GM10248 (cell line): ENCODE measurements at places on chromosomes 4 and X.

DNA sequence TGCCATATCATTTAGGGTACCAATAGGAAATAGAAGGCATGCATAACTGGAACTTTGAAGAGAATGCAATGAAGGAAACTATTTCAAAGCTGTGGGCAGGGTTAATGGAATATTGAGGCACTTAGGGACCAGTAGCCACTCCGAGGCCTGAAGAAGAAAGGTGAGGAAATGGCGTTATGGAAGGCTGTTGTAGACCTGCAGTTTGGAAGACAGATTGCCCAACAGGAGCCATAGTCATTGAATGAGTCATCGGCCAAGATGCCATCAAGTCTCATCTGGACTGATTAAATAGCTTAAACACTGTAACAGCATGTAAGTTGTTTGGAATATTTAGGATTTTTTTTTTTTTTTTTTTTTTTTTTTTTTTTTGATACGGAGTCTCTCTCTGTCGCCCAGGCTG, 11.6 kb downstream of the CXCL13 start:
- DNase-seq, result no peak

DNA sequence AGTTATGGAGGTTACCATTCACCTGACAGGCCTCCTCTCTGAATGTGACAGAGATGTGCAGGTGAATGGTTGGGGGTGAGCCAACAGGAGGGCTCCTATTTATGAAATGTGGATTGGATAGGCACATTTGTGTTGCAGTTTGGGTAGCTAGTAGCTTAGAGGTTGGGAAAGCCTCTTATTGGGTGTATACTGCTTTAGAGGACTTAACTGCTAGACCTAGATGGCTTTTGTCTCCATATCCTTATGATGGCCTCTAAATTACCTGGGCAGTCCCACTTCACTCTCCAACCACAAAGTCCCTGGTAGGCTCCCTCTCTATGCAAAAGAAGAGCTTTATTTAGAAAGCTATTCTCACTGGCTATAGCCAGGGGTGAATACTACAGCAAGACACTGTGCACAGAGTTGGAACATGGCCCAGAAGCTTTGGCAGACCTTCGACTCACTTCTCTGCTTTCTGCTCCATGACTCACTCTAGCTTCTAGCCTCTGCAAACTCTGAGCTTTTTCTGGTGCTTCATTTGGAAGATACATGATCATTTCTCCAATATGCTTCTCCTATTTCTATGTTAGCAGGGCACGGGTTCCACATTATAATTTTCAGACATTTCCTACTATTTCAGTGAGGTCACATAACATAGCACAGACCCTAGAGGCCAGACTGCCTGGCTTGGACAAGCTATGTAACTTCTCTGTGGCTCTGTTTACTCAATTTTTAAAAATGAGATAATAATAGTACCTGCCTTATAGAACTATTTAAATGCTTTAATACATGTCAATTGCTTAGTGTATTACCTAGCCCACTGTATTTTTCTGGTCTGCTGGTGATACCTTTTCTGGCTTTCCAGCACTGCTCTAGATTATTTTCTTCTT, 6.0 kb upstream of the VGLL1 start:
- DNase-seq, result no peak

DNA sequence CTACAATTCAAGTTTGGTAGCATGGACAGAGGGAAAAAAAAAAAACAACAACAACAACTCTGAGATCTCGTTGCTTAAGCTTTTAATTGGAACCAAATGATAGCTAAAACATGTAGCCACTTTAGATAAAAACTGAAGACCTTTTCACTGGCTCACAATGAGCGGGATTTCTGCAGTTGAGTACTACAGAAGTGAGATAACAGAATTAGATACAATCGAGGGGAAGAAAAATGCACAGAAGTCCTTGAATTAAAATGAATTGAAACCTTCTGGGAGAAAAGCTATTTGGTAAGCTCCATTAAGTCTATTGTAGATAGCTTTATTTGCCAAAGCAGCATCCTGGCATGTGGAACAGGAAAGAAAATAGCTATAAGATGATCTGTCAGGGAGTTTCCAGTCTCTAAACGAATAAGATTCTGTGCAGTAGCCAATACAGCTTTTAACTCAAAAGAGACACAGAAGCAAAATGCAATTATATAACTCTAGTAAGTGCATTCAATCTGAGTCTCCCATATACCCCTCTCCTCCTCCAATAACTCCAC, 248.5 kb downstream of the ENOX2 start:
- no peak for DNase-seq

DNA sequence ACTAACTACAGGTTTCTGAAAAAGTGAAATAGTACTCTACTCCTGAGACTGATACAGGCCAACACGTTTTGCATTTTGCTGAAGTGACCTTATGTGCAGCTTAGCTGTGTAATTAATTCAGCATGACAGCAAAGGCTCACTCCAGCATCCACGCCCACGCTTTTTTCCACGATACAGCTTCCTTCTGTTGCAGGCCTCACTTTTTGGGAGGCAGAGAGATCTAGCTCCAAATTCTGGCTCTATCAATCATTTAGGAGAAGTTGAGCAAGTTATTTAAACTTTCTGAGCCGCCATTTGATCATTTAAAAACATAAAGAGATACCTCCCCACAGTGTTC, 160.3 kb downstream of the AFAP1 start:
- DNase-seq, result no peak

GRCh38 chr4:38290366-38290765, 330.2 kb downstream of the PTTG2 start:
- DNase-seq, result no peak

DNA sequence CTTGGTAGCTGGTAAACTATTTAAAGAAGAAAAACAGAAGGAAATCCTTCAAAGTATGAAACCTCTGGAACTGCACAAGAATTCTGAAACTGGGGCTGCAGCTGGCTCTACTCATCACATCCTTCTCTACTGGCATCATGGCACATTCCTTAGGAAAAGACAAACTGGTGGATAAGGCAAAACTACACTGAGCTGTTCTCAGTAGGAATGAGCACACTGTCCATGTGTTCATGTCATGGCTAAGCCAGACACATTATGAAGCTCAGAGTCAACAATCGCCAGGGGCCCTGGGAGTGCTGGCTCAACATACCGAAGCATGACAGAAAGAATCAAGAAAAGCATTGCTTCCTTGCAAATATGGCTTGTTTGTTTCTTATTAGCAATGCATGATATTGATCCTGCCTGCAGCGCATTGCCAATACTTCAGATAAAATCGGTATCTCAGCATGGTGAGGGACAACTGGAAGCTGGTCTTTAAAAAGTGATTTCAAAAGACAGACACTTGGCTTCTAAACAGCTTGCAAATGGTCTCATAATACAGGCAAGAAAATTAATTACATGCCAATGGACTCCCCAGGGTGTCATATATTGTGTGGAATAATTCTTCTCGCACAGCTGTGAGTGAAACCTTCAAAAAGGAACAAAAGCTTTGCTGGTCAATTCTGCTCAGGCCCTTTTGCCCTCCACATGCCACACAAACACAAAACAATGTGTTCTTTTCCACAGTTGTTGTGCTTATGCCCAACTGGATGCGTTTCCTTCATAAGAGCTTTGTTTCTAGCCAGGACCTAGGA, 300.2 kb upstream of the VCX start:
- no peak for DNase-seq

DNA sequence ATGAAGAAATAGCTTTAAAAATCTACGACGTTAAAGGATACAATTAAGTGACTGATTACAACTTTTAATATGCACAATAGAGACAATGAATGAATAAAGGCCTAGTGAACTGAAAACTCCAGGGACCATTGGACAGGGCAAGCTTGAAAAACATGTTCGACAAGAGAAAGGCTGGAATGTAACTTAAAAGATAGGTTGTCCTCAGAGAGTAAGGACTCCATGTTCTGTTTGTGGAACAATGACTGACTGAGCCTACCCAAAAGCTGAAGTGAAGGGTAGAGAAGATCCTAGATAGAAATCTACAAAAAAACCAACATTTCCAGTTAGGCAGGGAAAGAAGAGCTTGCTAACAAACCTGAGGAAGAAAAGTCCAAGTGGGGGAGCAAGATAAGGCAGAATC, 173.4 kb downstream of the NR3C2 start:
- no peak for DNase-seq

DNA sequence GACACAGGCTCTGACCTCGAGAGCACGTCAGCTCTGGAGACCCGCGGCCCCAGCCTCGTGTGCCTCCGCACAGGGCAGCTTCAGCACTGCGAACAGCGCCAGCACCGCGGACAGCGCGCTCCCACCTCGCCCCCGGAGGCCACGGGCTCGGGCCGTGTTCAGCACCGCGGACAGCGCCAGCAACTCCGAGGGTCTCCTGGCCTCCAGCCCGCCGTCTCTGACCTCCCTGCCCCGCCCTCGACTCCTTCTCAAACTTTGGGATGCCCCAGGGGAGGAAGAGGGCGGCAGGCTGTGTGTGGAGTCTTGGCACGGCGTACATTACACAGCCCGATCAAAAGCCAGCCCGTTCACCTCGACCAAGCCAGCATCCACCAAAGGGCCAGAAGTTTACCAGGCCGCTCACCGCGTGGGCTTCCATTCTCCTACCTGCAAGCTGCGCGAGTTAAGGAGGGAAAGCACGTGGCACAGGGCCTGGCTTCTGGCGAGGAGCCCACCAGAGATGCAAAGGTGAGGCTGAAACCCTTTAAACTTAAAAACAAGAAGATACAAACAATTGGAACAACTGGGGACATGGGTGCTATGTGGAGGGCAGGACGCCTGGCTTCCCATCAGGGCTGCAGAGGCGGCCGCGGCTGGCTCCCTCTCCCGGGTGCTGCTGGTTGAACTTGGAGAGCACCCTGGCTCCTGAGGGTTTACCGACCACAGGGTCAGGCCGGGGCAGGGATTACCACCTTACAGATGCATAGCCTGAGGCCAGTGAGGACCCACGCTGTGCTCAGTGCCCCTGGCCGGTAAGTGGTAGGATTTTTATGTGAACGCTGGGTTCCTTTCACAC, 4.5 kb upstream of the NKX1-1 start:
- no peak for DNase-seq

GRCh38 chrX:154011376-154012335, 8.0 kb downstream of the IRAK1 start:
- DNase-seq, result no peak

GRCh38 chr4:7717946-7718490, 221.6 kb downstream of the AFAP1 start:
- DNase-seq, result no peak

GRCh38 chrX:134453631-134454030, 6.3 kb upstream of the HPRT1 start:
- no peak for DNase-seq

DNA sequence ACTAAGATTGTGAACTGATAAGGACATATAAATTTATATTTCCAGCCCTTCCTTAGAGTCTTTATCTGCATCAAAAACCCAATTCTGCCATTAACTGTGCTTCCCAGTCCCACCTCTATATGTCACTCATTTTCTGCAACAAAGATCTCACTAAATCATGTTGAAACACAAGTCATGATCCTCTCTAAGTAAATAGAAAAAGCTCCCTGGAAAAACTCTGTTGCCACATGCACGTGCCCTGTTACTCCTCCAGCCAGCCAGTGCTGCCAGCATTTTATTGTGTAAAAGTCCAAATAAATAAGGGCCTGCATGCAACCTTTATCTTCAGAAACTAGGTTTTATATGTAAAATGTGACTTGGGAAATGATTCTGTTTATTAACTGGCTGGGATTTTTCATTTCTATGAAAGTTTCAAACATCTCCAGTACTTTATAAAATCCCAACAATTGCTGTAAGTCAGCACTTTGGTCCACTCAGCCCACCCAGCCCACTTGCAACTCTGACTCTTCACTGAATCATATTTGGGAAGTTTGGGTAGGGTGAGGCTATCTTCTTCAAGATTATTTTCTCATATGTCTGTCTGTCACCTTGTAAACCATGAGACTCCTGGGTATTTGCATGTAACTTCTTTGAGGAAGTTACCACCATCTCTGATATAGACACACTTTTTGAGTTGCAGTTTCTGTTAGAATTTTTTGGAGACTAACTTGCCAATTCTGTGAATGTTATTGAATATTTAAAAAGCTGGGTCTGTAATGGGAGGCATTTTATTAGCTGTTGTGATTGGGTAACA, 40.0 kb upstream of the SMARCA5 start:
- DNase-seq, result peak; percentile 31

- no peak for DNase-seq
Measured at GRCh38 chr4:154916068-154916467, 135.0 kb downstream of the RBM46 start.

- no peak for DNase-seq
Measured at GRCh38 chrX:68841251-68842049, 12.6 kb downstream of the EFNB1 start.

DNA sequence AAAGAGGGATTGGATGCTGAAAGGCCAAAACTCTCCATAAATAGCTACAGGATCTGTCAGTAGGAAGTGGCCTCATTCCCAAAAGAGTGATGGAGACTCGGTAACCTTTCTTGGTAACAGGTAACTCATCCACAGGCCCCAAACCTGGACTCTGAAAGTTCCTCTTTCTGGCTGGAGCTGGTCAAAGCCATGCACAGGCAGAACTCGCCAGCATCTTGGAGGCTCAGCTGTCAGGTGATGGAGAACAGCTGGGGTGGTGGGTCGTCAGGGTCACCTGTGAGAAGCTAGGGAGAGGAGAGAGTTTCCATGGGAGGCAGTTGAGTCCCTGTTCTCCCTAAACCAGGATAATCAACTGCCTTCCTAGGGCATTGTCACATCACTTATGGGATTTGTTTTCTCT, 354.3 kb upstream of the GATB start:
- DNase-seq, result no peak

DNA sequence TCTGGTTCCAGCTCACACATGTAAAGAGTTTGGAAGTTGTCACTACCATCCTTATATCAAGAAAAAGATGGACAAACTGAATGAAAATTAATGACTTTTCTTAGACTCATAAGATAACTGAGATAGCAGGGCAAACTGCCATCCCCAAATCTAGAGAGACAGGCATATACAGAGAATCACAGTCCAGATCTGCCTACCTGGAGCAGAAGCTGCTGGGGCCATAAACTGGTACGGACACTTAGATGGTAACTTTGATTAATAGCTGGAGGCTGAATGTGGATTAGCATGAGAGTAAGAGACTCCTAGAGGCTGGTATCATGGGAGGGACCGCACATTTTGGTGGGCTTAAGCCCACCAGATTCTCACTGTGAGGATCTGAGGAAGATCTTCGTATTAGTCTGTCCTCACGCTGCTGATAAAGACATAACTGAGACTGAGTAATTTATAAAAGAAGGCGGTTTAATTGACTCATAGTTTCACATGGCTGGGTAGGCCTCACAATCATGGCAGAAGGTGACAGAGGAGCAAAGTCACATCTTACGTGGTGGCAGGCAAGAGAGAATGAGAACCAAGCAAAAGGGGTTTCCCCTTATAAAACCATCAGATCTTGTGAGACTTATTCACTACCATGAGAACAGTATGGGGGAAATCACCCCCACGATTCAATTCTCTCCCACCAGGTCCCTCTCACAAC, 10.8 kb upstream of the POLA1 start:
- no peak for DNase-seq

GRCh38 chr4:7844594-7844991, 95.1 kb downstream of the AFAP1 start:
- no peak for DNase-seq

DNA sequence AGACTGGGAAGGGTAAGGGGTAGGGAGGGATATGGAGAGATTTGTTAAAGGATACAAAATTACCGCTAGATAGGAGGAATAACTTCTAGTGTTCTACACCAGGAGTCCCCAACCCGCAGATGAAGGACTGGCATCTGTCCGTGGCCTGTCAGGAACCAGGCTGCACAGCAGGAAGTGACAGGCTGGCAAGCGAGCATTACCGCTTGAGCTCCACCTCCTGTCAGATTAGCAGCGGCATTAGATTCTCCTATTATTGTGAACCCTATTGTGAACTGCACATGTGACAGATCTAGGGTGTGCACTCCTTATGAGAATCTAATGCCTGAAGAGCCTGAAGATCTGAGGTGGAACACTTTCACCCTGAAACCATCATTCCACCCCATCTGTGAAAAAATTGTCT, 27.9 kb upstream of the BBS7 start:
- no peak for DNase-seq
